Kidney glomerular epithelial cell (primary cell): ENCODE measurements at places on chromosomes 16 and 17.

DNA sequence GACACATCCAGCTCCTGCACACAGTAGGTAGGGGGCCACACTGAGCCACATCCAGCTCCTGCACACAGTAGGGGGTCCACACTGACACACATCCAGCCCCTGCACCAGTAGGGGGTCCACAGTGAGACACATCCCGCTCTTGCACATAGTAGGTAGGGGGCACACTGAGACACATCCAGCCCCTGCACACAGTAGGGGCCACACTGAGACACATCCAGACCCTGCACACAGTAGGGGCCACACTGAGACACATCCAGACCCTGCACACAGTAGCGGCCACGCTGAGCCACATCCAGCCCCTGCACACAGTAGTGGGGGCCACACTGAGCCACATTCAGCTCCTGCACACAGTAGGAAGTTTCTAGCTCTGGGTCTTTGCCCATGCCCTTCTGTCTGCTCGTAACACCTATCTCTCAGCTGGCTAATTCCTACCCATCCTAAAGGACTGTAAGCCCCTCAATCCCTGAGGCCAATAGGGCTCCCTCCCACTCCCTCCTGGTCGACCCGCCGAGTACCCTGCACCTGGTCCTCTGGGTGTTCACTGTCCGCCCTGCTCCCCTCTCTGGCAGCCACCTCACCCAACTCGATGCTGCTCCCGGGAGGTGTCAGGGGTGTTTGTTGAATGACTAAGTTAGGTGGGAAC, 9.4 kb upstream of the ATP2A3 start:
- DNase-seq, result no peak

- no peak for DNase-seq
Measured at GRCh38 chr16:1788095-1788707, 5.3 kb downstream of the IGFALS start.

- DNase-seq, result no peak
Measured at GRCh38 chr17:26774291-26775218, 519.4 kb upstream of the WSB1 start.

DNA sequence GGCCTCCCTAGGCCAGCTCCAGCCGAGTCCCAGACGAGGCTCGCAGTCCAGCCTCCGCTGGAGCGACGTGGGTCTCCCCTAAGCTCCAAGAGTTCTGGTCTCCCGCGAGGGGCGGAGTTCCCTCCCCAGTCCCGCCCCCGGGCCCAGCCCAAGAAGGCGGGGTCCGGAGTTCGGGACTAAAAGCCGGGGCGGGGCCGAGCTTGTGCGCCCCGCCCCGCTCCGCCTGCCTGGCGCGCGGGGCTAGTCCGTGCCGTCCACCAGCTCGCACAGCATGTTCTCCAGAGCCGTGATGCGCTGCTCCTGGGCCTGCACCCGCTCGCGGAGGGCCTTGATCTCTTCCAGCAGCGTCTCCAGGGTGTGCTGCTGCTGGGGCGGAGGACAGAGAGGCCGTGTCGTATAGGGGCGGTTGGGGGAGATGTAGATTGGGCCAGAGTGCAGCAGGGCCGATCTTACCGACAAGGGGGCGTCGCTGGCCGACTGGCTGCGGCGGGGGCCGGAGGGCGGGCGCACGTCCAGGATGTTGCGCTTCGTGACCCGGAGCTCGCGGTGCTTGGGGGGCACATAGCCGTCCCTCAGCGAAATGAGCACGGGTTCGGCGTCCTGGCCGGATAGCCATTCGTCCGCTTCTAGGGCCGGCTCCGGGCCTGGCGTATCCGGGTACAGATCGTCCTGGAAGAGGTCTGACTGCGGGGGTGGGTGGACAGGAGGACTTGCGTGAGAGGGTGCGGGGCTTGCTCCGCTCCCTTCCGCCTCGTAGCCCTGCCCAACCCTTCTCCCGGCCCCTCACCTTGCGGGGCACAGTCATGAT, 7.0 kb downstream of the CORO6 start:
- peak; percentile 41 for DNase-seq

DNA sequence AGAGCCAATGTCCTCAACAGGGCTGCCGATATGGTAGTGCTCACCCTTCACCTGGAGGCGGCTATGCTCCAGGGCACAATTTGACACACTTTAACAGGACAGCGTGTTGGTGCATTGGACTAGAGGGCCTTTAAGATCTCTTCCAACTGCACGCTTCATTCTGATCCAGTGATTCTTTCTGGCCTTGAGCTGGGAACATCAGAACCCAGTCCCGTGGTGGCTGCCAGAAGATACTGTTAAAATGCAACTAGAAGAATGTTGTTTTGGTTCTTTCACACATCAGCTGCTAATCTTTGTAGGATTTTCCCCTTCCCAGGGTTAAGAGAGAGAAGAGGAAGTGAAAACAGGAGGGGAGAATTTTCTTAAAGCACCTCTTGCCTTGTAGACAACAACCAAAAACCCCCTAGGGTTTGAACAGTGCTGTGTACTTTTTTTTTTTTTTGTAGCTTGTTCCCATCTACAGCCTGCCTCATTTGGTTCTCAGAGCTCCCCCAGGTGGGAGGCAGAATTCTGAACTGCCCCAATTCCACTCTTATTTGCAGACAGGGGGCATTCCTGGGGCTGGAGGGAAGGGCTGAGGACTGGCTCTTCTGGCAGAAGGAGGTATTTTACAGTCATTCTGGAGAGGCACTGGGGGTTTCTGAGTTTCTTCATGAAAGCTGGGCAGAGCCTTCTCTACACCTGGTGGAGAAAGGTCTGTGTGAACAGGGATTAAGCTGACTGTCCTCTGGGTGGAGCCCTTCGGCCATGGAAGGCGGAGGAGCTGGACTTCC, 32.4 kb downstream of the SMARCE1 start:
- DNase-seq, result peak; percentile 42

DNA sequence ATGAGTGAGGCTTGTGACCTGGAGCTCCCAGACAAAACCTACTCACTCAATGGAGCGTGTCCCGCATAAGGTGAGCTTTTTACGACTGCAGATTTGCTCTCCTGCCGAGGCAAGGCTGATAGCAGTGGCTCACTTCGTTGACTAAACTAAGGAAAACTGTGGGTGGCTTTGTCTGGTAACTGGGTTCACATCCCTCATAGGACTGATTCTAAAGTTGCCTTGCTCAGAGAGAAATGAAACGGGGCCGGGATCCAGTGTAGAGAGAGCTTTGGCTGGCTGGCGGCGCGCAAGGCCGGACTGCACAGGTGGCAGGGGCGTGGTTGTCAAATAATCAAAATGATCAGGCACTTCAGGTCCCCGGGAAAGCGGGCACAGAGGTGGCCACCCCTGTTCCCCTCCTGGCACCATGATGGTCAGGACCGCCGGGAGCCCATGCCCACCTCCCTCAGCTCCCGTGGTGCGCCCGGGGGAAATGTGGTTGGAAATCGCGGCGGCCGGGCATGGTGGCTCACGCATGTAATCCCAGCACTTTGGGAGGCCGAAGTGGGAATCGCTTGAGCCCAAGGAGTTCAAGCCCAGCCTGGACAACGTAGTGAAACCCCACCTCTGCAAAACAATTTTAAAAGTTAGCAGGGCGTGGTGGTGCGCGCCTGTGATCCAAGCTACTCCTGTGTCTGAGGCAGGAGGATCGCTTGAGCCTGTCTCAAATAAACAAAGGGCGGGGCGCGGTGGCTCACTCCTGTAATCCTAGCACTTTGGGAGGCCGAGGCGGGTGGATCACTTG, 26.6 kb upstream of the OR1F1 start:
- no peak for DNase-seq

GRCh38 chr17:83151442-83152226, 72.2 kb downstream of the METRNL start:
- DNase-seq, result peak; percentile 52

- DNase-seq, result no peak
Measured at GRCh38 chr16:81612351-81613163, 166.5 kb upstream of the PLCG2 start.

DNA sequence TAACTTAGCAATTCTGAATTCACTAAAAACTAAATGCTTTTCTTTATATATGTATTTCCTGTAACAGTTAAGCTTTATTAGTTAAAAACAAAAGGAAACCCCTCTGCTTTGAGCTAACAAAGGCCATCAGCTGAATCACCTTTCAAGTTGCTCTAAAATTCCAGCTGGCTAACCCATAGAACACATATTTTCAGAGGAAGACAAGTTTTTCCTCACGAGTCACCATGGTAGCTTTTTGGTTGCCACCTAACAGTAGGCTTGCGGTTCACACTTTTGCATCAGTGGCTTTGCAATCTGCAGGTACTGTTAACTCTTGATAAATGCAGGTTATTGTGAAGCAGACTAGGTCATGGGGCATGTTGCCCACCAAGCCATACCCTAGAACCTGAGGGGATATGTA, 57.6 kb upstream of the IRX5 start:
- peak; percentile 23 for DNase-seq

GRCh38 chr17:42680331-42680808, 1.3 kb downstream of the CCR10 start:
- DNase-seq, result peak; percentile 30

- DNase-seq, result no peak
Measured at GRCh38 chr17:34710226-34710625, 130.8 kb downstream of the TMEM132E start.

DNA sequence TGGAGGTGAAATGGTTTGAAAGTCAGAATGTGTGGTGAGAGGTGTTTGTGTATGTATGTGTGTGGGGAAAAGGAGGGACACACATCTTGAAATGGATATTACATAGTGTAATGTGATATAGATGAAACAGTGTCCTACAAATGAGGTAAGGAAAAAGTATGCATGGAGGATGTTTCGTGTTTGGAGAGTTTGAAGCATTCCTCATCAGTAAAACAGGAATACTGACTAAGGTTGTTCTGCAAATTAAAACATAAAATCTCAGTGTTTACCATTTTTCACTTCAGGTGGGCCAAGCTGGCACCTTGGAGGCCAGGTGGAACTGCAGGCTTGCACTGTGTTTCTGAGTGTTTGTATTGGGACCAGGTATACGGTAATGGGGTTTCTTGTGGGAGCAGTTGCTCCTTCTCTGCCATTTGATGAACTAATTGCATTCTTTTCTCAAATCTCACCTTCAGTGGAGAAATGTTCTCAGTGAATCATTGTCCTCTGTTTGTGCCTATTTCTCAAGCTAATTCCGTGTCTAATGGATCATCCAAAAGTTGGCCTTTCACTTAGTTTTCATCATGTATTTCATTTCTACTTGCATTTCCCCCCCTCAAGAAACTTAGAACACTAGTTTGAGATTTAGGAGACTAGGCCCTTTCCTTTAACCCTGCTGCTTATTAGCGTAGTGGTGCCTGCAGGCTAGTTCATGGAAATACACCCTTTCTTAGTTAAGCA, 8.2 kb upstream of the TBKBP1 start:
- no peak for DNase-seq

- DNase-seq, result no peak
Measured at GRCh38 chr17:39339272-39339671, 62.2 kb downstream of the FBXL20 start.
